Stimulated activated CD4-positive, alpha-beta T cell treated with anti-CD3 and anti-CD28 coated beads, Interleukin-12 subunit alpha, Interleukin-12 subunit beta, amount 100 ng/mL, for 4 hours (primary cell): ENCODE measurements at places on chromosomes 7 and 10.
A peak's percentile ranks its signal among the peaks of the same experiment; 100 is the strongest.

GRCh38 chr7:16732828-16733227, 20.7 kb upstream of the TSPAN13 start:
- no peak for DNase-seq

DNA sequence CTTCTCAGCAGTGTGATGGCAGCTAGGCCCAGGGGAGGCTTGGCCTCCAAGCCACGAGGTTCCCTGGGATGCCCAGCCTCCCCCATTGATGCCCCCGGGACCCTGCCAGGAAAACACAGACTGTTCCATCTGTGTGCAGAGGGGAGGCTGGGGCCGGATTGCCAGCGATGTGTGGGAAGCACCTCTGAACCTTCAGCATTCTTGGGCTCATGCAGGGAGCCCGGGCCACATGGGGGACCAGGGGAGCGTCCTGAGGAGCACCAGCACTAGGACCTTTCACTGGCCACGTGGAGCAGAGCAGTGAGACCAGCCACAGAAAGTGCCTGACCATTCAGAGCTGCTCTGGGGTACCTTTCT, 2.6 kb downstream of the IMPDH1 start:
- no peak for DNase-seq

DNA sequence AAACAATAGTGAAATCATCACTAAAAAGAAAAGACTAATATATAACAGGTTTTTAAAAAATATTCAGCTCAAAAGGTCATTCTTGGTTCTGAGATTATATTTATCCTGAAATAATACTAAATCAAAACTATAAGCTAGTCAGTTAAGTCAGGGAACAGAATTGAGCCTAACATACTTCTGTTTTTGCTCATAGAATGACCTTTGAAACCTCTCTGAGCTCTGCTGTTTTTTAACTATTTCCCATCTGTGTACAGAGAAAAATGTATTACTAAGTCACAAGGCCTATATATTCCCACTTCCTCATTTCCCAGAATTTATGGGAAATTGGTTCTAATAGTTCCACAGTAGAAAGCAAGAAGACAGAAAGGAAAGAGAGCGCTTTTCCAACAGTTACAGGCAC, 346.8 kb upstream of the ETV1 start:
- no peak for DNase-seq

GRCh38 chr10:116882639-116883038, 33.3 kb downstream of the ENO4 start:
- DNase-seq, result no peak

DNA sequence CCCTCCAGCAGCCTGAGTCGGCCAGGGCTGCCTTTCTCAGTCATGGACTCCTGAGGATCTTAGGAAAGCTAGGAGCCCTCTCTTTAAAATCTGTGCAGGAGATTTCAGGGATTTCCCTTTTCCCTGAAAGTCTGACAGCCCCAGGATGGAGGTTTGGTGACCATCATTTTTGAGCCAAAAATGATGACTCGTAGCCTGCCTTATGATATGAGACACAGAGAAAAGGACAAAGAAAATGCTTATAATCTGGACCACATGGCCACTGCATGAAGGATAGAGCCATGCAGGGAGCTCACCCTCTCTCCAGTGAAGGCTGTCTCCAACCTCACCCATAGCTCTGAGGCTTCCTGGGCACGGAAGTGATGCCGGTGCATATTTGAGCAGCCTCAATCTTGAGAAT, 106.6 kb upstream of the CHST15 start:
- no peak for DNase-seq

DNA sequence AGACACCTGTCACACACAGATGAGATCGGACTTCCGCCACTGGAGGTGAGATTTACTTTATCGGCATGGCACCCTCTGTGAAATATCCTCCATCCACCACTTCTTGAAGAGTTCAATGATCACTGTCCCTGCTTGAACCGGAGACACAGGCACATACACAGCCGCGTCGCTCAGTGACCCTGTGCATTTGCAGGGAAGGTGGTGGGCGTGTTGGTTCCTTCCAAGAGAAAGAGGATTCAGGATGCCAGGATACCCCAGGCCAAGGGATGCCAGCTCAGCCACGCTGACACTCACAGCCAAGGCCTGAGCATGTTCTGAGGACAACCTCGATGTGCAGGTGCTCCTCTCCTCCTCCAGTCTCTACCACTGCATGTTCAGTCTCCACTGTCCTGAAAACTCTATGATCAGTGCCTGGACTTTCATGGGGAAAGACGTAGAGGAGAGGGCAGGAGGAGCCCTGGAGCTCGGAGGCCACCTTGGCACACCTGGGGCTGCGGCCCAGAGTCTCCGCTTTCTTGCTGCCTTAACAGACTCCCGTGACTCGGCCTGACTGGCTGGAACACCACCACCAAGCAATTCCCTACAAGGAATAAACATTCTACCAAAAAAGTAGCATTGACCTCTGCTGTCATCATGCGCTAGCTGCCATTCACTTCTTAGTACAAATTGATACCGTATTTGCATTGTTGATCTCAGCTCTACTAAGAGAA, 115.2 kb downstream of the TCERG1L start:
- no peak for DNase-seq

DNA sequence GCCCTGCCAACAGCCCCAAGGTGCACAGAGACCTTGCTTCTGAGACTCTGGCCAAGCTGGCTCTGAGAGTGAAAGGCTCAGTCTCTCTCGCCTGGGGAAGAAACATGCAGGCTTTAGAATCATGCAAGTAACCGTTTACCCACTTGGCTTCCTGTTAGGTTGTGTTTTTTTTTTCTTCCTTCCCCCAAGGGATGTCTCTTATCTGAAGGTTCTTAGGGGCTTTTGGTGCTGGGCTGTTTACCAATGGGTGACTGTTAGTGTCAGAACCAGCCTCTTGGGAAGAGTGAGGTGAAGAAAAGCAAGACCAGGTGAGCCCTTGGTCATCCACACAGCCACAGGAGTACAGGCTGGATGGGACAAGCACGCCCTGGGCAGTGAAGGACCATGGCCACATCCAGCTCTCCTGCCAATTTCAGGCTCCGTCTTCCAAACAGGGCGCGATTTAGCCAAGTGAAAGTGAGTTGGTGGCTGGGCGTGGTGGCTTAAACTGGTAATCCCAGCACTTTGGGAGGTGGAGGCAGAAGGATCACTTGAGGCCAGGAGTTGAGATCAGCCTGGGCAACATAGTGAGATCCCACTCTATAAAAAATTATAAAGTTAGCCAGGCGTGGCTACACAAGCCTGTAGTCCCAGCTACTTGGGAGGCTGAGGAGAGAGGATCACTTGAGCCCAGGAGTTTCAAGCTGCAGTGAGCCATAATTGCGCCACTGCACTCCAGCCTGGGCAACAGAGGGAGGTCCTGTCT, 76.3 kb upstream of the CUX1 start:
- DNase-seq, result no peak

- no peak for DNase-seq
Measured at GRCh38 chr7:33707427-33707826, 197.9 kb upstream of the BMPER start.

- DNase-seq, result no peak
Measured at GRCh38 chr10:47336387-47337134, 11.6 kb upstream of the RBP3 start.

DNA sequence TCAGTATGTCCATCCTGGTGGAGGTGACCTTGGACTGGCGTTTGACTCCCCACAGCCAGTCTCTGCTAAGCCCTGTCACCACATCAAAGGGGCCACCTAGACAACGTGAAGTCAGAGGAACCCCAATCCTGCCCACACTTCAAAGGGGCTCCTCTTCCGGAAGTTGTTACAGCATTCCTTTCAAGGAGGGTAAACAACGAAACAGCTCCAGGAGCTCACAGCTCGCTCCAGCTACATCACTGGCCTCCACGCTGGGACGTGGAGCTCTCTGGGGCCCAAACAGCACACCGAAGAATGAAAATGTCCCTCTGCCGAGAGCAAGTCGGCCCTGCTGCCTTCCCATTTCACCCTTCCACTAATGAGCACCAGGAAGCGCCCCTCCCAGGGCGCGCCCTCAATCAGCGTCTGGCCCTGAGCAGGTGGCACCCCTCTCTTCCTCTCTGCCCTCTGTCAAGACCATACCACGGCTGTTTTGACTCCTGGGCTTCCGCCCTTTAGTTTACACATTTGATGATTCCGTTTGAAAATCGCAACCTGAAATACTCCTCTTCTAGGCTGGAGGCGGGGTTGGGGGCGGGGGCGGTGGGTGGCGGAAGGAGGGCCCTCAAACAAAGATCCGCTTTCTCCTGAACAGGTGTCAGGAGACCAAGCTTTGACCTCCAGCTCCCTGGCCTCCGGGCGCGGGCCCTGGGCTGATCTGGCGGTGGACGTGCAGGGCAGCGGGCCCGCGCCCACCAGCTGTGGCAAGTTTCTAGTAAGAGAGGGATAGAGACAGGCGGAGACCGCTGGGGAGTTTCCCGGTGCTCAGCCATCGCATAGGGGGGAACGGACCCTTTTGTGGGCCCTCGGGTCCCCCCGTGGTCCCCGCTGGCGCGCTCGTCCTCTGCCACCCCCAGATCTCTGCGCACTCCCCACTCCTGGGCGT, 53.1 kb upstream of the KDM7A start:
- DNase-seq, result peak; percentile 47

DNA sequence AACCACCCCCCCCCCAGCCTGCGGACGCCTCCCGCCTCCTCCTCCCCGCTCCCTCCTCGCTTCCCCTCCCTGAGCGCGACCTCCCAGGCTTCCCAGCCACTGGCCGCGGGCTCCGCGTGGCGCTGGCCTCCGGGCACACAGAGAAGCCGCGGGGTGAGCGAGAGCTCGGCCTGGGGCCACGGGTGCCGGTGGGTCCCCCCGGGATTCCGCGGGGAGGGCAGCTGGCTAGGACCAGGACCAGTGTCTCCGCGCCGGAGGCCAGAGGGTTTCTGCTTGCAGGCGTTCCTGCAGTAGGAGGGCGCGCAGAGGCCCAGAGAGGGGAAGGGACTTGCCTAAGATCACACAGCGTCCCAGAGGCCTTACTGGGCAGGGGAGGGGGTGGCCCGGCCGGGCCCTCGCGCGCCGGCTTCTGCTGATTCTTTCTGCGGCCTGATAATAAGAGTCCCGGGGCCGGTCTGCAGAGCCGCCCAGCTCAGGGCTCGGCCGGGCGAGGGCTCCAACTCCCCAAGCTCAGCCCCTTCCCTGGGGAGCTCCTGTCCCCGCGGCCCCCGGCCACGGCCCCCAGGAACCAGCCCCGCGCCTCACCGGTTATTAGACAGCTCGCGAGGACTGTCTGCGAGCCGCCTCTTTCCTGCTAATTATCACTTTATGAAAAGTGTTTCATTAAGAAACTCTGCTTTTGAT, 10.1 kb downstream of the UNCX start:
- no peak for DNase-seq

DNA sequence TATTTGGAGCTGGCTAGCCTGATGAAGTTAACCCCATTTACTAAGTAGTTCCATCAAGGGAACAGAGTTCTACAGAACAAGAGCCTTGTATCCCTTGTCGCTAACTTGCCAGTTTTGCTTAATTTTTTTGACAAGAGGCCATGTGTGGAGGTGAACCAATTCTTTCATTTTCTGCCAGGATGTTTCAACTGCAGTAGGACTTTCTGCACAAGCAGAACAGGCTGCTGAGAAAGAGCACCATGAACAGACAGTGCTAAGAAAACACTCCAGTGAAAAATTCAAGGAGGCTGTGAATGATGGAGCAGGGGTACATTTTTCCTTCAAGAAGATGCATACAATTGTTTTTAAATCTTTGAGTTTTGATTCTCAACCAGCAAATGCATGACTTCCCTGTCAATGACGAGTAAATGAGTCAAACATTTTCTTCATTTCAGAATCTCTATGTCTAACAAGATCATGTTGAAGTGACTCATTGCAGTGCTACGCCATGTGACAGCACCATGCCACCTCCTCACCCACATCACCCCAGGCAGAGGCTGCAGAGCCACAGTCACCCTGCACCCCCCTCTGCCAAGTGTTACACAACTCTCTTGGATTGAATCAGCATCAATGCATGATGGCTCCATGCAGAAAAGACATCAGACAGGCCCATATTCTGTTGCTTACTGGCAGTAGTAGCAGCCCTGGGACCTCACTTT, 193.1 kb downstream of the COBL start:
- peak; percentile 59 for DNase-seq

- DNase-seq, result peak; percentile 19
Measured at GRCh38 chr7:123865517-123866117, 20.6 kb downstream of the HYAL4 start.

DNA sequence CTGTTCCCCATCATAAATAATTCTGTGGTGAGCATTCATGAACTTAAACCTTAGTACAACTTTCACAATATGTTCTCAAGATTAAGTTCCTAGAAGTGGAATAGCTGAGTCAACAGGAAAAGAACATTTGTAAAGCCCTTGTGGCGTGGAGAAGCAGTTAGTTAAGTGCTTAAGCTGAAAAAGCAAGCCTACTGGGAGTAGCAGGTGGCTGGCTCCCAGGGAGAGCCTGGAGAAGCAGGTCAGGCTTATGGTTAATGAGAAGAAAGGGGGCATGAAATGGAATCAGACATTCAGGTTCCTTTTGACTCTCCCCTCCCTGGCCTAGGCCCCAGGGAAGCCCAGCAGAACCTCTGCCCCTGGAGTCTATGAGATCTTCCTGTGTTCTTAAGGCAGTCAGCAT, 35.3 kb downstream of the VSTM4 start:
- DNase-seq, result no peak

- DNase-seq, result no peak
Measured at GRCh38 chr10:29535012-29535777, 99.6 kb downstream of the SVIL start.

GRCh38 chr10:22133749-22134624, 83.8 kb downstream of the EBLN1 start:
- no peak for DNase-seq

DNA sequence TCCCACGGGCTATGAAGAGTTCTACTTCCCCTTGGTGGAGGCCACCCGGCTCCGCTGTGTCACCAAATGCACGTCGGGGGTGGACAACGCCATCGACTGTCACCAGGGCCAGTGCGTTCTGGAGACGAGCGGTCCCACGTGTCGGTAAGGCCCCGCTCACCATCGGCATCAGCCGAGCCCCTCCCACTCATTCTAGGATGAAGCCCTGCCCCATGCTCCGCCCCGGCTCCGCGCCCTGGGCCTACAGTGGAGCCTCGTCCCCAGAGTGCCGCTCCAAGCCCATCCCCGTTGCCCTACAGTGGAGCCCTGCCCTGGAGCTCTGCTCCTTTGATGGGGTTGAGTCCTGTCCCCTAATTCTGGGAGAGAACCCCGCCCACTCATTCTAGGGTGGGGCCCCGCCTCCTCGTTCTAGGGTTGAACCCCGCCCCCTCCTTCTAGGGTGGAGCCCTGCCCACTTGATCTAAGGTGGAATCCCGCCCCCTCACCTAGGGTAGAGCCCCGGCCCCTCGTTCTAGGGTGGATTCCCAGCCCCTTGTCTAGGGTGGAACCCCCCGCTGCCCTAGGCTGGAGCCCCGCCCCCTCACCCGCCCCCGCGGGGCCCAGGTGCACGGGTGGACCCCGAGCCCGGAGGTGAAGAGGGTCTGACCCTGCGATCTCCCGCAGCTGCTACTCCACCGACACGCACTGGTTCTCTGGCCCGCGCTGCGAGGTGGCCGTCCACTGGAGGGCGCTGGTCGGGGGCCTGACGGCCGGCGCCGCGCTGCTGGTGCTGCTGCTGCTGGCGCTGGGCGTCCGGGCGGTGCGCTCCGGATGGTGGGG, 3.4 kb upstream of the MUC12 start:
- DNase-seq, result peak; percentile 72
